ENCODE measurements at places on chromosomes 11 and 22.

- DNase-seq = no peak
Measured at GRCh38 chr11:35031867-35032266, 107.1 kb upstream of the CD44 start.

DNA sequence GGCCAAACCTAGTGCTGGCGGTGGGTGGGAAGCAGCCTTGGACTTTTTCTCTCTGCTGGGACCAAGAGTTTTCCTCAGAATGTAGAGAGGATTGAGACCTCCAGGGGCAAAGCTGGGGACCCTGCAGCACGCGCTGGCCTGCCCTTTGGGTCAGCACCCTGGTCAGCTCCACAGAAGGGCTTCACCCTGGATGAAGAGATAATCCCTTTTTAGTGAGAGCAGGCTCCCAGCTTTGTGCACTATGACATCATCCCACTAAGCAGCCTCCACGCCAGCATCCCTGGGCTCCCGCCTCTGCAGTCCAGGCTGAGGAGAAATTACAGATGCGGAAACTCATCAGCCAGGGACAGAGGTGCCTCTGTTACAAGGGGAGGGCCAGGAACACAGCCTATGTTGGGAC, 23.5 kb downstream of the DRICH1 start:
- DNase-seq = no peak

DNA sequence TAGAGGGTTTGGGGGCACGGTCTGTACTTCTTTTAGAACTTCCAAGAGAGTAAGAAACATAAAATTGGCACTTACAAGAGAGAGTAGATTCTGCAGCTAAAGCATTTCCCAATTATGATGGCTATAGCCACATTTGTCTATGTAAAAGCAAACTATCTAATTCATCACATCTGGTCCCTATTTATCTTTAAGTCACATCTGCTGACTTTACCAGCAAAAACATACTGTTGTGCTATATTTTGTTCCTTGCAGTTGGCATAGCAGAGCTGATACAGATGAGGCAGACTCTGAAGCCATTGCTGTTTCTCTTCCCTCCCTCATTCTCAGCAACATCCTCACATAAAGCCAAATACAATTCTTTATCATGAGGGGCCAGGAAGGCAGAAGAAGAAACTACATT, 1533.5 kb upstream of the RAG2 start:
- DNase-seq = no peak

- DNase-seq = no peak
Measured at GRCh38 chr11:118161786-118162185, 9.2 kb upstream of the SCN4B start.

DNA sequence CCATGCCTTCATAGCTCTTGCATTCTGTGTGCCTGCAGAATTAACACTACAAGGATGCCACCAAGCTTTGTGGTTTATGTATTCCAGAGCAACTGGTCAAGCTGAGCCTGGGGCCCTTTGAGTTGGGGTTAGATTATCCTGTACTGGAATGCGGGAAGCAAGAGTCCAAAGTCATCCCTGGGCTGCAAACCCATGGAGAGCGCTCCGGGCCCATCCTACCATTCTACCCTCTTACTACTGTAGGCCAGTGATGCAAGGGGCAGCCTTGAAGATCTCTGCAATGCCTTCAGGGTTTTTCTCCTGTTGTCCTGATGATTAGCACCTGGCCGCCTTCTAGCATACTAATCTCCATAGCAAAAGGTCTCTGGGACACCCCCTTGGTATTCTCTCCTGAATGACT, 51.3 kb downstream of the TUG1 start:
- no peak for DNase-seq

DNA sequence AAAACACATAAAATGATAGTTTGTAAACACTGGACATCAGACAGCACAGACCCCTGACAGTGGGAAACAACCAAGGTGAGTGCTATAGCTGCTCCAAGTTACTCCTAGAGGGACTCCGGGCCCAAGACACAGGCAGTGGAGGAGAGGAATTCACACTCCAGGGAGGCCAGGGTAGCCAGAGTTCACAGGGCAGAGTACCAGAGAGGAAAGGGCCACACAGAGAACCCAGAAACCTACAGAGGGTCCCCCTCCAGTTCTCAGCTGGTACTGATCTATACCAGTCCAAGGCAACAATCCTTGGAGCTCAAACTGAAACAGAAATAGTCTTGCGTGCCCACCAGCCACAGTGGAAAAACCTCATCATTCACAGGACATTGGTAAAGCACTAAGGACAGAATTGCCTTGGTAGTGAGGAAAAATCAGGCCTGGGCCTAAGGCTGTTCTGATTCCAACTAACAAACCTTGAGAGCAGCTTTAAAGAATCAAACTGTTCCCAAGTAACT, 7.6 kb downstream of the VPS37C start:
- DNase-seq = no peak

DNA sequence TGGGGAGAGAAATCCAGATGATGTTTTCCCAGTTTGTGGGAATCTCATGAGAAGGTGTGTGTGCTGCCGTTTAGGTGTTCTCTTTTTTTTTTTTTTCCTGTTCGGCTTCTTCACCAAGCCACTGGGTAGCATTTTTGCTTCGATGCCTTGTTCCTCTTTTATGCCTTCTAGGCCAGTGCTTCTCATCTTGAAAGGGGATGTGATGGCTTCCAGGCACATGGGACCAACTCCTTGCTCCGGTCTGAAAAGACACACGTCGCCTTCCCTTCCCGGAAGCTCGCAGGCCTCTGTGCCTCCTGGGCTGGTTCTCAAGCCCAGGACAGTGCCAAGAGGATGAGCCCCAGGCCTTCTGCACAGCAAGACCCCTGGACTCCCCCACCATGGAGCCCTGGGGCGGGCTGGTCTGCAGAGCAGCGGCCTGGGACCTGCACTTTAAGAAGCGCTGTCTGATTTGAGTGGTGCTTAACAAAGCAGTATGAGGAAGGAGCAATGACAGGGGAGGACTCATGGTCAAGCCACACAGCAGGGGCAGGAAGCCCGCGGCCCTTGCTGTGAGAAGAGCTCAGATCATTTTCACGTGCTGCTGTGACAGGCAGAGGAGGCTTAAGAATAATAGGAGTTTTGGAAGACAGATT, 158.8 kb downstream of the MPPED1 start:
- DNase-seq = no peak
